ENCODE measurements at places on chromosomes 1 and 21.
A peak's percentile ranks its signal among the peaks of the same experiment; 100 is the strongest.

DNA sequence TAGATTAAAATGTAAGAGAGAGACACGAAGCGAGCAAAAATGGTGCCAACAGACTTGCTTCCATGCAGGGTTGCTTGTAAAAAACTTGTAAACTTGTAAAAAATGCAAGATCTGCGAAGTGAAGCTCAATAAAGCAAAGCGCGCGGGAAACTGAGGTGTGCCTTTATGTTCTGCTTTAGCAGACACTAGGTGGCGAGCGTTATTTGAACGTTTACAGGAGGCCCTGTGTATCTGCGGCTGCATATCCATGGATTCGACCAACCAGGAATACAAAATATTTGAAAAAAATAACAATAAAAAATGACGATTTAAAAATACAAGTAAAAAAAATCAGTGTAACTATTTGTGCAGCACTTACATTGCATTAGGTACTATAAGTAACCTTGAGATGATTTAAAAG is 1.5 kb downstream of the UBE2G2 start:
- DNase-seq: peak; percentile 55

DNA sequence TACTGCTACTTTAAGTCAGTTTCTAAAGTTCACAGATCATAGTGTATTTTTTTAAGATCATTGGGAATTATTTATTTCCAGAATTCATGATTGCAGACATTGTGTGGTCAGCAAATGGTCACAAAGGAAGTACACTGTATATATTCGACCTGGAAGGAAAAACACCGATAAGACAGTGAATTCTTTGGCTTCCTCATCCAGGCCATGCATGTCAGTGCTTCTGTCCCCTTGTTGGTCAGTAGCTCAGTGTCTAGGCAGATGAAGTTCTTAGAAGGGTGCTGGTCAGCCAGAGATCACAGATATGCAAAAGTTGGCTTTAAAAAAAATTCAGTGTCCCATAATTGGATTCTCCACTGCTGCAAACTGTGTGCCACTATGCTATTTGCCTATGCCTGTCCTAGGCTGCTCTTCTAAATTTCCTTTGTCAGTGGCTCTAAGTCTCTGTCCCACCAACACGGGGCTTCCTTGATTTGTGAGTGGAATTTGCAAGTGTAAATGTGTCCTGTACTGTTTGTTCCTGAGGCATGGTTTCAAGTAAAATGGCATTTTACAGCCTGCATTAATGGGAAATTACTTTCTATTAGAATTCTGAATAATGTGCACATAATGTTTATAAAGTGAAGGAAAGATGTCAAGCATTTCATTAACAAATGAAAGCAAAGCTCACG is 12.0 kb upstream of the VAMP4 start:
- no peak for DNase-seq

GRCh38 chr1:211967704-211968103 is 67.7 kb downstream of the INTS7 start:
- DNase-seq: no peak

DNA sequence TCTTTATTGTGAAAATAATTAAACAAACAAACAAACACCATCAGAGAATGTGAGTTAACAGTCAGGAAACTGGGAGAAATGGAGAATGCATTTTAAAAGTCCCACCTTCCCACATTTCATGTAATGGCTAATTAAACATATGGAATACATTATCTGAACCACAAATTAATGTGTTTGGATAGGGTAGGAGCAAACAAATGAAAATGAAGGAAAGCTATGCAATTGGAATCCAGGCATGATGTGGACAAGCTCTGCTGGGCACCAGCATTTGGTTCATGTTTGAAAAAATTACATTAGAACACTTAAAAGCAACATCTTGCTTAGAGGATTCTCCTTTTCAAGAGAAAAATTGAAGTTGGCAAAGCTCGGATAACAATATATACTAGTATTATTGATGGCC is 628.1 kb downstream of the LMO4 start:
- DNase-seq: peak; percentile 73

DNA sequence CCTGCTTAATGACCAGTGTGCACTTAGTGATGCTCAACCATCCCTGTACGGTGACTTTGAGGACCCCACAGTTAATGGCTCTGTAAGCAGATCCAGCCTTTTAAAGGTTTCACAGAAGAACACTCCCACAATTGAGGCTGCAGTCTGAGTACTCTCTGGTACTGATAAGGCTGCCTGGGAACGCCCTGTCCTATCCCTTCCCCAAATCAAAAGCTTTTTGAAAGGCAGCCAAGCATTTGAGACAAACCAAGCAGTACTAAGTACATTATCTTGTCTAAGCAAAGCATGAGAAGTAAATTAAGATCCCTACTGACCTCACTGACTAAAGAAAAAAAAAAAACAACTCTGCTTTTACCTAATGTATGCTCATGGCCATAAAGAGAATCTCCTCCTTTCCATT is 60.7 kb downstream of the SH3GLB1 start:
- no peak for DNase-seq

GRCh38 chr1:182163821-182164223 is 102.3 kb upstream of the ZNF648 start:
- DNase-seq: peak; percentile 83

DNA sequence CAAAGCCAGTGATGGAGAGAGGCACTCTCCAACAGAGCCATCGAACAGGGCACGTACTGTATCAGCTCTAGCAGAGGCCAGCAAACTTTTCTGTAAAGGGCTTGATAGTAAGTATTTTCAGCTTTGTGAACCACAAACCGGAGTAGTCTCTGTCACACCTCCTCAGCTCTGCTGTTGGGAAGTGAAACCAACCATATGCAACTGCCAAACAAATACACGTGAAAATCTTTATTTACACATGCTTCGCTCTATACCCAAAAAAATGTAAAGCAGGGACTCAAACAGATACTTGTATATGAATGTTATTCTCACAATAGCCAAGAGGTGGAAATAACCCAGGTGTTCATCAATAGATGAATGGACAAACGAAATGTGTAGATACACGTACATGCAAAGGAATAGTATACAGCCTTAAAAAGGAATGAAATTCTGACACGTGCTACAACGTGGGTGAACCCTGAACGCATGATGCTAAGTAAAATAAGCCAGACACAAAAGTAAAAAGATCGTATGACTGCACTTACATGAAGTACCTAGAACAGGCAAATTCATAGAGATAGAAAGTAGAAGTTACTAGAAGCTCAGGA is 39.0 kb downstream of the SETD4 start:
- no peak for DNase-seq

GRCh38 chr1:207951652-207952051 is 40.7 kb upstream of the CD34 start:
- no peak for DNase-seq

DNA sequence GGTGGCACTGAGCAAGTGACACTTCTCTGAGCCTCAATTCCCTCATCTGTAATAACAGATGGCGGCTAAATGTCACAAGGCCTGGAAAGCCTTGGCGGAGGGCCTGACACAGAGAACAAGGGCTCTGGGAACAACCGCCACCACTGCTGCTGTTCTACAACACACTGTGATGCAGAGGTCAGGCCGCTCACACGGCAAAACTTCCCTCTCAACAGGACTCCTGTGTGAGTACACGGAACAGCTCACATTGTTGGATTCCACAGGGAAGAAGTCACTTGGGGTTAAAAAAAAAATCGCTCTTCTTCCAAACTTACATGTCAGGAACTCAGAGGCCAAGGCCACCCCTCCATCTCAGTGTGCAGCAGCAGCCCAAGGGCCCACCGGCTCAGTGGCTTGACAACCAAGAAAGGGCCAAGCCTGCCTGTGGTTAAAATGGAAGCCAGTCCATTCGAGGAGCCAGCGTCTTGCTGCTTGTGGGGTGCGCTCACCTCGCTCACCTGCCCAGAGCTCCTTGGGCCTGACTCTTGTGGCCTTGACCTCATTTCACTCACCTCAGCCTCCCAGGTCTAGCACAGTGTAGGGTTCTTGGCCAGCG is 101.1 kb downstream of the RAVER2 start:
- DNase-seq: no peak

DNA sequence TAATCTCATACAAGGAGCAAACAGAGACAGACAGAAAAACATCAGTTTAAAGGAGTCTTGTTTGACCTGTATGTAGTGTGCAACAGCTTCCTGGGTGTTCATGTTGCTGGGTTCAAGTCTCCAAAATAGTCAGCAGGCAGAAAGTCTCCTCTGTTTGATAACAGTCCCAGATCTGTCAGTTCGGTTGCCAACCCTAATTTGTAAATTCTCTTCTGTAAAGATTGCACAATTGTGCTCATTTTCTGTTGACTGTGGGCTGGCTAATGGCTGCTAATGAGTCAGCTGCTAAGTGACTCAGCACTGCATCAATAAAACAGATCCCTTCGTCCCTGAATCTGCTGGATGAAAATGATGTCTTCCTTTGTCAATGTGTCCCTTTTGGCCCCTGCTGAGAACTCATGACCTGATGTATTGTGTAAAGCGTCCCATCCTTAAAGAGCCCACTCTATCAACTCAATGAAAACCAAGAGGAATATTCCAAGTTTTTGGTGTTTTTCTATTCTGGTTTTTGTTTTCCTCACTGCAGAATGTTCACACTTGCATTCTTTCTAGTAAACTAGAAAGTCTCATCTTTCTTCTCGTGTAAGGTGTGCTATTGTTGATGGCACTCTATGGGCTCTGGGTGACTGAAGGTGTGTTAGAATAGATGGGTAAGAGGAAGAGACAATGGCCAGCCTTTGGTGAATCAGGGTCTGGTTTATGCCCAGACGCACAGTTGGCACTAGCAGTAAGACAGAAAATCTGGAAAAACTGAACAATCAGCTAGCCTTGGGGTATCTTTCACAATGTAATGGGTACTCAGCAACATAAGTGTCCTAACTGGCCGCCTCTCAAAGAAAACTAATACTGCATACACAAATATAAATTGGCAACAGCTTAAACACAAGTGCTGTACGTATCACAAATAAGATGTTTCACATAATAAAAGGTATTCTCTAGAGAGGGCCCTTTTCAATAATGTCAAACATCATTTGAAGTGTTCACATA is 75.1 kb upstream of the SIPA1L2 start:
- DNase-seq: peak; percentile 86

DNA sequence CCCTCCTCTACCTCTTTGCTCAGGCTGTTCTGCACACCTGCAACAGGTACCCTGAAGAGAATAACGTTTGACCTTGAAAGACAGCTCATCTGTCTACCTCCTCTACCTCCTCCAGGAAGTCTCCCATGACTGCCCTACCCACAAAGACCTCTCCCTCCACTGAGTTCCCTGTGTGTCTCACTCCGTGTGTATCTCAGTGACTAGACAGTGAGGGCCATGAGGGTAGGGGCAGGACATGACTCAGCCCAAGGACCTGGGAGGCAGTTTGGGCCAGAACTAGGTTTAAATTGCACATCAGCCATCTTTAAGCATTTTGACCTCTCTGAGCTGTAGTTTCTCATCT is 32.0 kb upstream of the LRP8 start:
- DNase-seq: no peak

DNA sequence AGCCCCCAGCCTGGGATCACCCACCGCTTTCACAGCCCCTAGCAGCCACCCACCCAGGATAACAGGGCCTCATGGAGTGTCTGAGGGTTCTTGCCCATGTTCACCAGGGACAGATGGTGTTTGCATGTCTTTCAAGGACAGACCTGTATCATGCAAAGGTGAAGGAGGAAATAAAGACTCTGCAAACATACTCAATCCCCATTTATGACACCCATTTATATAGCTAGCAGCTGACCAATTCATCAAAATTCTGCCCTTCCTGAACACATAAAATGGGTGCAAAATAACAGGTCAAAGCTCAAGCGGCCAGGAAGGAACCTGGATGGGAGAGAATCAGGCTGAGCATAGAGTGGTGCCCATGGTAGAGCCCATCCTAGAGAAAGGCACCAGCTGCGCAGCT is 32.8 kb upstream of the LYPD8 start:
- DNase-seq: no peak

- DNase-seq: no peak
Measured at GRCh38 chr1:97837161-97837560, 83.7 kb downstream of the DPYD start.

DNA sequence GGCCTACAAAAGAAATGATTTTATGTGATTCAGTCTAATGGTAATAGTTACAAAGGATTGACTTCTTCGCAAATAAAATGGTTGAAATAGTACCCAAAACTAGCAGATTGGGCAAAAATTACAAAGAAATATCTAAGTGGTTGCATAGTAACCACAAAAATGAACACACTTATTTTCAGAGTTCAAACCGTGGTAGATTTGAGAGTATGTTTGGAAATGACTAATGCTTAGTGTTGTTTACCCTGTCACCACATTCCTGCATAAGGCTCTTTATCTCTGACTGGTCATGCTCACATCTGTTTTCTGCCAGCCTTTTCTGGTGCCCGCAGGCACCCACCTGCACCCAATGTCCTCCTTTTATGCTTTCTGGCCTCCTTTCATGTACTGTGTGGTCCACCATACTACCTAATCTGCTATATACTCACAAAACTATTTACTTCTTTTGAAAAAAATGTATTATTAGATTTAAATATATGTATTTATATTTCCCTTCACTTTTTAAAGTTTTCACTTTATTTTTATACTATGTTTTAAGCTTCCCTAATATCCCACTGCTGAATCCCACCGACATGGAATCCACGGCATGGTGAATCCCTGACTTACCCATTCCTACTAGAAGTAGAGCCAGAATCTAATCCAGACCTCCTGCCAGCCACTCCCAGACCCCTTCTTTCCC is 30.3 kb downstream of the PTPRC start:
- DNase-seq: peak; percentile 96

DNA sequence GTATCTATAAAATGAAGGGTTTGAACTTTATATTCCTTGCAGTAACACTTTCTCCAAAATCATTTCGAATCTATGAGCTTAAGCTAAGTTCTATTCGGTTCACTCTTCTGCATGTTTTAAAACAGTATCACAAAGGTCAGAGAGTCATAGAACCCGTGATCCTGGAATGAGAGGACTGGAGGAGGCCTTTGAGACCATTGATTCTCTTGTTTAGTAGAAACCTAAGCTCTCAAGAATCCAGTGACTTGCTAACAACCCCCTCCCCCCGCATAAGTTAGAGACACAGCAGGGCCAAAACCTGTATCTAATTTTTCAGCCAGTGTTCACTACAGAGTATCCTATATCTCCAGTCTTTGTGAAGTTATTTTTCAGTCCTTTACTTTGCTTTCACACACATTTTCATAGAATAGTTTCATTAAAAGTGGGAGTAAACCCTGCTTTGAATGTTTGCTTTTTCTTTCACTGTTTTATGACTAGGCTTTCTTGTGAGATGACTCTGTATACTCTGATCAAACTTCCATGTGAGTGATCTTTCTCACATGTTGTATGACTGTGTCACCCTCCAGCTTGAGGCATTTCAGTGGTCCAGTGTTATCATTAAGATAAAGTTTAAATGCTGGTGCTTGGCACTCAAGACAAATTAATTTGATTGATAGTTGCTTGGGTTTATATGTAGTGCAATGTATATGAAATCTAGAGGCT is 275.4 kb upstream of the SGIP1 start:
- DNase-seq: no peak

GRCh38 chr21:46205166-46205565 is 20.9 kb upstream of the SPATC1L start:
- DNase-seq: no peak

- DNase-seq: no peak
Measured at GRCh38 chr1:20361401-20361800, 70.7 kb downstream of the VWA5B1 start.
